ENCODE measurements at places on chromosomes 5 and 9.

- DNase-seq: no peak
These were observed 2.8 kb upstream of the DPP7 start for GRCh38 chr9:137117269-137117731.

- peak; percentile 47 for DNase-seq
These were observed 275.1 kb downstream of the SLF1 start for GRCh38 chr5:94893412-94894135.

DNA sequence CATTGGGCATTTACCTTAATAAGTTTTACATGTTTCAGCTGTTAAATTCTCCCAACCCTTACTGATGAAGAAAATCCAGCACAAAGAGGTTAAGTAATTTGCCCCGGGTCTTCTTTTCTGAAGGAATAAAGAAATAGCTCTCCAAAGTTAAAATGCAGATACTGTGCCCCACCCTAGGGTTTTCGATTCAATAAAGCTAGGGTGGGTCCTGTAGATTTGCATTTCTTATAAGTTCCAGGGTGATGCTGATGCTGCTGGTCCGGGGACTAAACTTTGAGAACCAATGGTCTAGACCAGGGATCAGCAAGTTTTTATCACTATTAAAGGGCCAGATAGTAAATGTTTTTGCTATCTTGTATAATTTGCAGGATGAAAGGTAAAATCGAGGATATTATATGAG lies 156.7 kb downstream of the ADAMTS12 start:
- DNase-seq: no peak

DNA sequence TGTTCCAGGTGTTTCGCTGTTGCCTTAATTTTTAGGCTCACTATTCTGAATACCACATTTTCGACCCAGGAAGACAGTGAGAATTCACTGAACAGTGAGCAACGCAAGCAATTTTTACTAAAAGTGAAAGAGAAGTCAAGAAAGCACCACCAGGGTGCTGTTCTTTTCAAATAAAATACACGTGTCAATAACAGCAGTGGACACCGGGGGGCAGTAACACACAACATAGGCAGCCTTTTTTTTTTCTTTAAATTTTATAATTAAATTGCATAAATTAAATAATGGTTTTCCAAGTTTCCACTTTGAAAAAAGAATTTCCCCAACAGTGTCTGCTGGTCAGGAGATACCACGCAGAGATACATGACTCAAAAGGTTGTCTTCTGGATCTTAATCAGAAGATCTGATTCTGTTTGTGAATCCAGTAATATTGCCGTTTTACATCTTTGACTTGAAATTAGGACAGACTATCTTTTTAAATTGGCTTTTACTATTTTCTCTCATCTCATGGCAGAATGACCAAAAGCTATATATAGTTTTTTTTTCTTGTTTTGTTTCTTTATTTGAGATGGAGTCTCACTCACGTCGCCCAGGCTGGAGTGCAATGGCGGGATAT lies 47.1 kb upstream of the SH3GL2 start:
- peak; percentile 67 for DNase-seq

- DNase-seq: peak; percentile 8
These were observed 67.8 kb downstream of the JAK2 start for GRCh38 chr9:5052838-5053237.

DNA sequence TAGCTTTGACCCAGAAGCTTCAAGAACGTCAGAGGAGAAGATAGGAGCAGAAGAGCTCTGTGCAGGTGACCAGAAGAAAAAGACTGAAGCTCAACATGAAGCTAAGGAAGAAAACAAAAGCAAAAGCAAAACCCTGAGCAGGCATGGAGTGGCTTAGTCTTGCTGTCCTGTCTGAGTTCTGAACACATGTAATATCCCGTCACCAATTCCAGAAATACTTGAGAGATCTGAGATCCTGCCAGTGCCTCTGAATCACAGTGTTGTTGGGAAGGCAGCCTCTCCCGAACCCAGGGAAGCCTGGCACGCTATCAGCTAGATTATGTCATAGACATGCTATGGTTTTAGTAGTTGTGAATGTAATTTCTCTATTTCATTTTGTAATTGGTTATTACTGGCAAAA lies 235.7 kb downstream of the ICE1 start:
- peak; percentile 24 for DNase-seq

- DNase-seq: peak; percentile 22
These were observed 769 bp upstream of the LYRM7 start for GRCh38 chr5:131169810-131170539.

DNA sequence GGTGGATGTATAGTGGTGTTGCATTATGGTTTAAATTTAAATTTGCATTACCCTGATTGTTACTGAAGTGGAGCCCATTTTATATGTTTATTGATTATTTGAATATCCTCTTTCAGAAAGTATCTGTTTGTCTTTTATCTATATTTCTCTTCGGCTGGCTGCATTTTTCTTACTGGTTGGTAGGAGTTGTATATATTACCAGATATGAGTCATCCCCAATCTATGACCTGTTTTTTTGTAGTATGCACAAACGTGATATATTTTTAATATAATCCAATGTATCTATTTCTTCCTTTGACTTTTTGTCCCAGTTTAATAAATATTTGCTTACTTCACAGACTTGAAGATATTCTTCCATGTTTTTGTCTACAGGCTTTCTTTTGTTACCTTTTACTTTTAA lies 29.3 kb upstream of the CAMK4 start:
- DNase-seq: no peak

DNA sequence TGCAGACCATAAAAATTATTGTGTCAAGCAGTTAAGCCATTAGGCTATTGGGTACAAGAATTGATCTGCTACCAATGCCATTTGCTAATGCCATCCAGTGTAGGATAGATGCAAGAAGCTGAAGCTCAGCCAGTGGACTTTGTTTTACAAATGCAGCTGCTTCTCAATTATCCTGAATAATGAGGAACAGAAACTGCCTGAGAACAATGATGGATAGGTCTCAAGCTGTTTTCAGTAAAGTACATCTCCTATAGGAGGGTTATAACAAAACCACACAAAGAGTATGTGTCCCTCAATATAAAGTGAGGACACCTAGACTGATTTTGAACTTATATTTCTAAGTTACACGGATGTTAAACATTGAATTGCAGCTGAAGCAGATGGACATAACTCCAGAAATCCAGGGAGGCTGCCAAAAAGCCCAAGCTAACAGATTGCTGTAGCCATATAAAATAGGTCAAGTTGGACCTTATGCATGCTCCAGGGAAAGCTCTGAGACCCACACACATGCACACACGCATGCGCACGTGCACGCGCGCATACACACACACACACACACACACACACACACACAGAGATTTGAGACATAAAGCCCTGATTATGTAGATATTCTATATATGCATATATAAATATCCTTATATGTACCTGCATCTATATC lies 482.7 kb upstream of the CD180 start:
- DNase-seq: no peak

- no peak for DNase-seq
These were observed 607 bp downstream of the UHRF2 start for GRCh38 chr9:6413365-6414246.

DNA sequence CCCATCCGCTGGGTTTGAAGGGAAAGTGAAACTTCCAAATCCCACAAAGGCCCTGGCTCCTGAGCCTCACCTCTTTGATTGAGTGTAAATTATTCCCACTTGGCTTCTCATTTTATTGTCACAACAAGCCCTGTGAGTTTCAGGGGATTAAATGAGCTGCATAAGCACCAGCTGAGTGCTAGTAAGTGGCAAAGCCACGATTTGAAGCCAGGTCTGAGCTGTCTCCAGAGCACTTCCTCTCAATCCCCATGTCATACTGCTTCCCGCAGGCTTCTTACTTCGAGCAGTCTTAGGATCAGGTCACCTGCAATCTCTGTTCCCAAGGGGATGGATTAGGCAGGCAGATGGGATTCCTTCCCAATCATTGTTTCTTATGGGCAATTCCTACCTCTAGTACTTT lies 18.0 kb downstream of the RPS14 start:
- no peak for DNase-seq

DNA sequence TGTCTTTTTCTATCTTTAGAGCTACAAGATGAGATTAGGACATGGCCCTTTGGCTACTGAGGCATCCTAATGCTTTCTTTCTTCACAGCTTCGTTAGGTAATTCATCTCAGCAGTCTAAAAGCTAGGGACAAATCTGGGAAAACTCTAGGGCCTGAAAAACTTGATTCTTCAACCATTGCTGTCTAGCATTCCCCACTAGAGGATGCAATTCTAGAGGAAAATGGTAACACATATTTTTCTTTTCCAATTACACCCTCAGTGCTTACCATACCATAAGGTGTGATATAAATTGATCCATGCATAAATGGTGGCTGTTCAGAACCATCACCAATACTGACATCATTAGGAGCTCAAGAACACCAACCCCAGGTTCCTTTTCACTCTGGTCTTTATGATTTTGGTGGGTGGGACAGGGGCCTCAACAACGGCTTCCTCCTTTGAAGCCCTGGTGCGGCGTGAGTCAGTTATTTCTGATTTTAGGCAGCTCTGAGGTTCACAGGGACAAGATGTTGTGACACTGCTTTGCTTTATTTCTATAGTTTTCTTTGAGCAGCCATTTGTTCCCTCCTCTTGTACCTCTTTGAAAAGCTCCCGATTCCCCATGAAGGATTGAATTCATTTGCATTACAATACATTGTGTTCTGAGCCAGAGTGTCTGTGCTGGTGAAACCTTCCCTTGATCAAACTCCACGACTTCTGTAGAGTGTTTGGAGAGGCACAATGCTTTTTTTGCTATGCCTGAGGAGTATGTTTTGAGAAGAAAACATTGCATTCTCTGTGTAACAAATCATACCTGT lies 526.0 kb upstream of the TRPC7 start:
- no peak for DNase-seq

- DNase-seq: no peak
These were observed 29.2 kb upstream of the RXRA start for GRCh38 chr9:134297083-134297410.

GRCh38 chr5:94267350-94267899 lies 351.0 kb downstream of the KIAA0825 start:
- no peak for DNase-seq

DNA sequence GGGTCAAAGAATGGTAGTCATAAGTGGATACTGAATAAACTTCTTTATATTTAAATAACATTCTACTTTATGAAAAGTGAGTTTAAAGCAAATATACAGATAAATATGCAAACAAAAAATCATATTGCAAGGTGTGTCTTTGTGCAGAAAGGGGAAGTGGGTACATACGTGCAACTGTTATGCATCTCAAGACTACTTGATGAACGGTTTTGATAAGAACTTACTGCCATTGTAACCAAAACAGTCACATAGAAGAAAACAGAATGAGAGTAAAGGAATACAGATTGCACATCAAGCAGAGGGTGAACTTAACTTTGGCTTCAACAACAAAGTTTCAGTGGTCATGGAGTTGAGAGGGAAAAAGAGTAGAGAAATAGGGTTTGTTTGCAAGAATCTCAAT lies 9.9 kb downstream of the CAMK4 start:
- no peak for DNase-seq

GRCh38 chr9:33101104-33101951 lies 24.9 kb upstream of the SMU1 start:
- DNase-seq: peak; percentile 64

DNA sequence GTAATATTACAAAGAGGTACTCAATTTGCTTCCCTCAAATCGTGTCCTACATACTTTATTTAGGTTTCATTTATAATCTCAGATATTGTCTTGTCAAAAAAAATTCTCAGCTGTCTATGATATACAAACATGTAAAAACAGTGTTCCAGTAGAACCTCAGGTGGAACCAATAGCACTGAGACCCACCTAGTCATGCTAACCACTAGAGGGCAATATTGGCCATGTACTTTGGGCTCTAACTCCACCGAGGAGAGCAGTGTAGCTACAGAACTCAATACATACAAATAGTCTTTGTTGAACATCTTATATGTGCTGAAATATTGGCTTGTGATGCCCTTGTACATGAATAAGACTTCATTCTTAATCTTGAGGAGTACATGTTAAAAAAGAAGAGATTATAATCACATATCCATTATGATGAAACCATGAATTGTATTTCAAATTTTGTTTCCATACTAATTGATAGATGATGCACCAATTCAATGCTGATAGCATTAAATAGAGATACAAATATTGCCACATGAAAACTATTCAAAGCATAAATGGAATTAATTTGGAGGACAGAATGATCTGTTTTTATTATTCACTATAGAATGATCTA lies 71.2 kb upstream of the CNTLN start:
- DNase-seq: peak; percentile 75

DNA sequence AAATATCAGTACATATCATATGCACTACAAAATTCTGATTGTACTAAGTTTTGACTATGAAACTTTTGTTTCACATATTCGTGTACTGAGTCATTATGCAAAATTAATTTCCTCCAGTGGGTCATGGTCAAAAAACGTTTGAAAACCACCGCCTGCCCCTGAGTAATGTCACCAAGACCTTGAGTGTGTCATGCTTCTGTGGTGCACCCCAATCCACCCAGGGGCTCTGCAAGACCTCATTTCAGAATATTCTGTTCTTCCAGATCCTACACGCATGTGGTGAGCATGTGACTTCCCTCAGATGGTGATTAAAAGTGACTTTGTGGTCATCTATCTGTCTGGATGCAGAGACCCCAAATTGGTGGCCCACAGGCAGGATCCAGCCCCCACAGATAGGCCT lies 31.0 kb downstream of the ABLIM3 start:
- peak; percentile 94 for DNase-seq

DNA sequence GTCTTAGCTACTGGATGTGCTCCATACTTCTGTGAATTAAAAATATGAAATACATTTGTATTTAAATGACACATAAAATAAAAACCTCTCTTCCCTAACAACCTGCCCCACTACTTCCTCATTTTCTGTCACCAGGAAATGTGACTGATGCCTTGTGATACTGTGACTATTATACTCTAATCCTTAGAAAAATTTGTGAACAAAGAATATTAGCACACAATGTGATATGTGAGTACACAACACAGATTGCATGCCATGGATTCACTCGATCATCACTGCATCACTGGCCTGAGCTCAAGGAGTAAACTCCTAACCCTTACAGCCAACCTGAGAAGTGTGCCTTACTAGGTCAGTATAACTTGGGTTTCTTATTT lies 281.0 kb downstream of the EFNA5 start:
- DNase-seq: peak; percentile 22

DNA sequence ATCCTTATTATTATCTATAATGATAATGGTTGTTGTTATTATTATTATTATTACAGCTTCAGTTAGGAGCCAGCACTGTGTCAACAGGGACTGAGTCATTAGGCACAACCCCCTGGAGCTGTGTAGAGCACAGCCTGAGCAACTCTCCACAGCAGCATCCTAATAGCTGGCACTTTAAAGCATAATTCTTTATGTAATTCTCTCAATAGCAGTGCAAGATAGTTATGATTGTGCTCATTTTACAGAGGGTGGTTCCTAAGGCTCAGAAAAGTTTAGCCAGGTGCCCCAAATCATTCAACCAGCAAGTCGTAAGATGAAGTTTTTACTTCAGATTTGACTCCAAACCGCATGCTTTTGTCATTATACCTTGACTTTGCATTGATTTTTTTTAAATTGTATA lies 390.3 kb downstream of the ANXA1 start:
- DNase-seq: no peak

GRCh38 chr9:27118916-27119315 lies 9.9 kb downstream of the TEK start:
- peak; percentile 85 for DNase-seq

- DNase-seq: peak; percentile 52
These were observed 199.2 kb downstream of the TRIO start for GRCh38 chr5:14342306-14342705.

GRCh38 chr9:99377790-99378775 lies 156.0 kb downstream of the SEC61B start:
- DNase-seq: no peak
